Stimulated activated effector memory CD8-positive, alpha-beta T cell treated with anti-CD3 and anti-CD28 coated beads, Interleukin-12 subunit alpha, Interleukin-12 subunit beta, amount 100 ng/mL, for 72 hours (primary cell): ENCODE measurements at places on chromosomes 2 and 18.

- no peak for DNase-seq
Measured at GRCh38 chr2:150471813-150472510, 15.5 kb downstream of the RND3 start.

GRCh38 chr2:119821266-119821665 is 61.5 kb downstream of the PTPN4 start:
- DNase-seq: no peak

DNA sequence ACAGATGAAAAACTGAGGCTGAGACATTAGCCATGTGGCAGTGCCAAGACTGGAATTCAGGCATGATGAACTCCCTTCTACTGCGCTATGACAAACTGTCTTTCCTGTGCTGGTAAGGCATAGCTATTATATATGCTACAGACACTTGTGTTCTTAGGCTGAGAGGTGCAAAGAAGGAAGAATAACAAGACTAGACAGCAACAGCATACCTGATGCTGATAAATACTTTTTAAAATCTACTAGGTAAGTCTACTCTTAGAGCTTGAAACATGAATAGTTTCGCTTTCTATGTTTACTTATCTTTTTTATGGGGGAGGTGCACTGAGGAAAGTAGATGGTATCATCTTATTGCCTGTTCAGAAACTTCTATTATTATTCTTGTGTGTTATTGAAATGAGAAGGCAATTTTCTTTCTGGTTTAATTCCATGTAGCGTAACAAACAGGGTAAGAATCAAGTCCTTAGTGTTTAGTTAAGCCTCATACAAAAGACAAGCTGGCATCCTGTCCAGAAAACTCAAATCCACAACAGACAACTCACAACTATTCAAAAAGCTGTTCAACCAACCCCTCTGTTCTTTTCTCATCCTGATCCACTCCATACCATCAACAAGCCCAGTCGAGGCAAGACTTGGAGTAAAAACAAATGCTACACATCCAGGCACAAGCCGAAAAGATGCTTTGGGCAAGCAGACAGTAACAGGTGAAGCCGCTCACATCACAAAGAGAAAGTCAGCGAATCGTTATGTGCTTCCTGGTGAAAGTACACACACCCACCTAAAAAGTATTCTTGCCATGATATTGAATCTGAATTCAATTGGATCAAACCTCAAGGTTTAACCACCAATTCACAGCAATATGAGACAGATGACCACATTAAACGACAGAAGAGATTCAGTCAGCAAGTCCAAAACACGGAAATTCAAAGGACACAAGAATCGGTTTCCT is 1.5 kb downstream of the TTC32 start:
- DNase-seq: no peak

DNA sequence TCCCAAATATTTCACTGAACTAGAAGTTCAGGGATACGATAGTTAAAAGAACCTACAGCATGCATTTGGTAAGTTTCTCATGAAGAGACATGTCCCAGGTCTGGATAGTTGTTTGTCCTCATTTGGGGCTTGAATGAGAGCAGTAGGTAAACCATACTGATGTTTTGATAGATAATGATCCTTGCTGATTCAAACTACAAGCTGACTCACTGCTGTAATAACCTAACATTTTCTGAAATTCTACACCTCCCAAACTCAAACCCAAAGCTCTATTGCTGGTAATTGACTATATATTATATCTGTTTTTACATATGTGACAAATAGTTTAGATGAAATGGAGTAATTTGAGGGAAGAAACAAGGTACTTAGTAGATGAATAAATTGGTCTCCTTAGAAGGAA is 154.1 kb upstream of the BOD1L2 start:
- no peak for DNase-seq

DNA sequence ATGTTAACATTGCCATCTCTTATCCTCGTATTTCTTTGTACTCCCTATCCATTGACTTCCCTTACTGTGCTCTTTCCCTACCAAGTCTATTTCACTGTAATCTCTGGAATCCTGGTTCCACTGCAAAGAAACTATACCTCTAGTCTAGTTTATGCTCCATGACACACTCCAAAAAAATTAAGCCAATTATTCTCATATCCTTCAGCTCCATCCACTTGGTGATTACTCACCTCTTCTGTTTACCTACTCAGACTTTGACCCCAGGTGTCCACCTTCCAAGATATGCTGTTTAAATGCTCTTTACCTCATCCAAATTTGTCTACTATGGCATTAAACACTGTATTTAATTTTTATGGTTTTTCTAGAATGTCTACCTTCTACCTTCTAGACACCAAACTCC is 137.9 kb downstream of the ATAD2B start:
- no peak for DNase-seq

- no peak for DNase-seq
Measured at GRCh38 chr2:129903586-129904425, 75.7 kb upstream of the RAB6C start.

DNA sequence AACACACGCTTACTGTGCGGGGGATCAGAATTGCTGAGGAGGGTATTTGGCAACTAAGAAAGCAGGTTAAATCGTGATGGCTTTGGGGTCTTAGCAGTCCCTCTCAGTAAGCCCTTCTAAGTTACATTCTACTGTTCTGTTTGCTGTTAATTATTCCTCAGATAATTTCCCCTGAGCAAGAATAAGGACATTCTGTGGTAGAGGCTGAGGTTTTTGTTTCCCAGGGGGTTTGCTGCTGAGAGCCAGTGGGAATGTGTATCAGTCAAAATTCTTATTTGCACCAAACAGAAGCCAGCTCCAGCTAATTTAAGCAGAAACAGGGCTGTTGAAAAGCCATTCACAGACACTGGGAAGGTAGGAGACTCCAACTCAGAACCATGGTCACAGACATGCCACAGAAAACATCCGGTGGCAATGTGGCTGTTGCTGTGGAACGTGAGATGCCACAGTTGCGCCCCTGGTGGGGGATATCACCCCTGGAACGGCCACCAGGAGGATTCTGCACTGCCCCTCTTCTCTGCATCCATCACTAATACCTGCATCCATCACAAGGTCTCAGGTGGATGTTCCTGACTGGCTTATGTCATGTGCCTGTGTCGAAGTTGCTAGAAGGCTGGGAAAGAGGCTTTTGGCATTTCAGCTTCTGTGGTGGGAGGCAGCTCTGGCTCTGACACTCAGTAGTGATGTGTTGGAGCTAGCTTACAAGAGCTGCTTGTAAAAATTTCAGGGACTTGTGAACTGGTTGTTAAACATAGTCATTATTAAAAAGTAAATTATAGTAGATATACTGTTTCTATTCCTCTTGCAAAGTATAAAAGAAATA is 23.2 kb downstream of the SLC4A3 start:
- DNase-seq: no peak

DNA sequence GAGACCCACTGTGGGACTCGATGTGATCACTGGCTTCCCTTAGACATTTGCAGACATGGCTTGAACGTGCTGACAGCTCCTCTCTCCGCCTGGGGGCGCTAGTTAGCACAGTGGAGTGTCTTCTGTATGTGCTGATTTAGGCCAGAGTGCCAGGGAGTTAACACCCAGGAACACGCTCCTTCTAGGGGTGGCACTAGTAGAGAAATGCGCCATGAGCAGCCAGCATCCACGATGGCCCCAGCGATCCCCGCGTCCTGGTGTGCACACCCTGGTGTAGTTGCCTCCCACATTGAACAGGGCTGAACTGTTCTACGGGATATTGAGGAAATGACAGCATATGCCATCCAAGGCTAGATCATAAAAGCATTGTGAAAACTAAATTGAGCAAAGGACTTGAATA is 11.4 kb upstream of the NMUR1 start:
- no peak for DNase-seq

DNA sequence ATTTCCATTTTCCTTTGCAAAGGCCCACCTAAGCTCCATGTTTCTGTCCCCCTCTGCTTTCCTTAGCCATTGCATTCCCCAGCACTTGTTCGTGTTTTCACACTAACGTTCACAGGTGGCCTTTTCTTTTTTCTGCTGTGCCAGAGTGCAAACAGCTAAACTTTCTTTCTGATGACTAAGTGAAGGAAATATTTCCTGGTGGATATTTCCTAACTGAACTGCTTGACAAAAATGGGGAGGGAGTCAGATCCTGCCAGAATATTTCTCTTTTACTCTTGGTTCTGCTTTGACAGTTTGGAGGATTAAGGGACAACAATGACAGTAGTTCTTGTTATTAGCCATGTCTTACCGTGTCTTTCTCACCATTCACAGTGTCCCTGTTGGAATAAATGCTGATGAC is 344.0 kb downstream of the ARHGAP15 start:
- DNase-seq: no peak

GRCh38 chr2:62314291-62314690 is 118.4 kb downstream of the B3GNT2 start:
- DNase-seq: no peak

GRCh38 chr2:40734797-40735196 is 282.9 kb upstream of the SLC8A1 start:
- no peak for DNase-seq

- DNase-seq: no peak
Measured at GRCh38 chr2:28233164-28233676, 159.4 kb upstream of the FOSL2 start.

GRCh38 chr2:207284556-207285472 is 119.1 kb upstream of the KLF7 start:
- DNase-seq: no peak

DNA sequence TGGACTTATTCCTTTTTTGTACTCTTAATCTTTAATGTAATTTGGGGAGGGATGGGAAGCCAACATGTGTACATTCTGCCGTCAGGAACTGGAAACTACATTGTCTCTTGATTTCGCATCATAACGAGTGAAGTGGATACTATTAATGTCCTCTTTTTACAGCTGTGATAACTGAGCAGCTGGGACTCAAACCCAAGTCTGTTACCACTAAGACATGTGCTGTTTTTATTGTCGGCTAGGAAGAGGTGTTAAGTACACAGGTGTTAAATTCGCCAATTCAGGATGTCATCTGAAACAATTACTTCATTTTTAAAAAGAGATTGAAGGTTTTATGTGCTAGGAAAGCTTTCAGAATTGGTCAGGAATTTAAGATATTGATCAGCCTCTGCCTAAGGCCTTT is 6.9 kb downstream of the GMCL1 start:
- no peak for DNase-seq

DNA sequence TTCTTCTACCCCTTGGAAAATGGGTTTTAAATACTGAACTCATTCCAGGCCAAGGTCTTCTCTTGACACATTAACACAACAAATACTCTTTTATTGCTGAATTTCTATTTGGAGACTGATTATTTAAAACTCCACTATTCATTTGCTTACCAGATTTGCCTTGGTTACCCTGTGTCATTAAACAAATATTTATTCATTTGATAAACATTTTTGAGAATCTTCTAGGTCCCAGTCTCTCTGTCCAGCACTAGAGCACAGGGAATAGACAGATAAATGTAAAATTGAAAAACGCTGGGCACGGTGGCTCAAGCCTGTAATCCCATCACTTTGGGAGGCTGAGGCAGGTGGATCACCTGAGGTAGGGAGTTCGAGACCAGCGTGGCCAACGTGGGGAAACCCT is 9.8 kb upstream of the MRO start:
- DNase-seq: no peak

- no peak for DNase-seq
Measured at GRCh38 chr2:239316562-239317465, 84.0 kb downstream of the HDAC4 start.

DNA sequence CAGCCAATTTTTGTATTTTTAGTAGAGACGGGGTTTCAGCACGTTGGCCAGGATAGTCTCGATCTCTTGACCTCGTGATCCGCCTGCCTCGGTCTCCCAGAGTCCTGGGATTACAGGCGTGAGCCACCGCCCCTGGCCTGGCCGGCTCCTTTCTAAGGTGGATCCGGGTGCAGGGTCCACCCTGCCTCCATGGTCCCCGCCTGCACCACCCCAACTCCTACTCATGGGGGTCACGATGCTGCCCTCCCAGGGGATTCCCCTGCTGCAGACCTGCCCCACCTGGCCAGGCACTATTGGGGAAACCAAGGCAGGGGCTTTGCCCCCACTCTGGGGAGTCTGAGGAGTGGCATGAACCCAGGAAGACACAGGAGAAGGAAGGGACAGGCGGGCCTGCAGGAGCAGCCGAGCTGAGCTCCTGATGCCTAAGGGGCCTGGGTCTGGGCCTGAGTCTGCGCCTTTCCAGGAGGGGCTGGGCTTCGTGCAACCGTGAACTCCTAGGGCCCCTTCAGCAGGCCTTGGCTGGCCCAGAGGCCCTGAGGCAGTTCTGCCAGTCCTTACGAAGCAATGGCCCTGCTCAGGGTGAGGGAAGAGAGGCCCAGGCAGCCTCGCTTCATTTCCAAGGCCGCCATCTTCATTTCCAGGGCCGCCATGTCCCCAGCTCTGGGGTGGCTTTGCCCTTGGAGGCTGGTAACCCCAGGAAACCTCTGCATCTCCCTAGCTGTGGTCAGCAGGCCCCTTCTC is 67.2 kb upstream of the SMAD7 start:
- DNase-seq: no peak

DNA sequence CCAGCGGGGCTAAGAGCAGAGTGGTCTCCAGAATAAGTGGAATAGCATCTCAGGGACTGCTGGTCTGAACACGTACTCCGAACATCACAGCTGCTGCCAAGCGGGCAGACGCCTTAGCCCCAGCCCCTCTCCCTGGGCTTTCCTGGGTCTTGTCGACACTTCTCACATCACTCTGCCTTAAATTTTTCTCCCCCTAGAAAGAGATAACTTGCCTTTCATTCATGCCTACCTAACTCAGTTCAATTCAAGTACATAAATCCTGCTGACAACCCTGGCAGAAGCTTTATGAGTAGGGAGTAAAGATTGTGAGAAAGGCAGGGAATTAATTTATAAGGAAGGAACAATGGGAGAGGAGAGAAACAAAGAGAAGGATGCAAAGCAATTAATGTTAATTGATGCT is 202.9 kb upstream of the TNP1 start:
- no peak for DNase-seq

GRCh38 chr2:116809109-116809508 is 1005.4 kb upstream of the DDX18 start:
- no peak for DNase-seq

- no peak for DNase-seq
Measured at GRCh38 chr2:190835303-190835930, 45.2 kb upstream of the GLS start.

DNA sequence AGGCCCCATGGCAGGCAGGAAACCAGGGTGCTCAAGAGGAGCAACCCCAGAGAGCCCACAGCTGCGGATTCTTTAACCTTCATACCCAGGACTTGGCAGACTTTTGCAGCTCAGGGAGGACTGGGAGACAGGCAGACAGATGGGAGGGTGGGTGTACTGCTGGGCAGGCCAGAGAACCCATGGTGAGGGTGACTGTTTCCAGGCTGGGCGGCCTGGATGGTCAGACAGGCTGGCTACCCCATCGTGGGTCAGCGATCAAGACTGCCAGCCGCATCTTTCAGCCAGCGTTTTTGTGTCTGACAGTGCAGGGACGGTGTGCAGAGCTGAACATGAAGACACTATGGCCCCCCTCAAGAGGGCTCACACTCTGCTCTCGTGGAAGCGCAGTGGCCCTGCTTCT is 82.2 kb downstream of the MARCO start:
- DNase-seq: no peak

GRCh38 chr2:211599146-211599545 is 939.5 kb downstream of the ERBB4 start:
- DNase-seq: no peak

GRCh38 chr2:122816803-122817202 is 1061.4 kb downstream of the TSN start:
- no peak for DNase-seq
